ENCODE measurements at places on chromosomes 3 and 15.

DNA sequence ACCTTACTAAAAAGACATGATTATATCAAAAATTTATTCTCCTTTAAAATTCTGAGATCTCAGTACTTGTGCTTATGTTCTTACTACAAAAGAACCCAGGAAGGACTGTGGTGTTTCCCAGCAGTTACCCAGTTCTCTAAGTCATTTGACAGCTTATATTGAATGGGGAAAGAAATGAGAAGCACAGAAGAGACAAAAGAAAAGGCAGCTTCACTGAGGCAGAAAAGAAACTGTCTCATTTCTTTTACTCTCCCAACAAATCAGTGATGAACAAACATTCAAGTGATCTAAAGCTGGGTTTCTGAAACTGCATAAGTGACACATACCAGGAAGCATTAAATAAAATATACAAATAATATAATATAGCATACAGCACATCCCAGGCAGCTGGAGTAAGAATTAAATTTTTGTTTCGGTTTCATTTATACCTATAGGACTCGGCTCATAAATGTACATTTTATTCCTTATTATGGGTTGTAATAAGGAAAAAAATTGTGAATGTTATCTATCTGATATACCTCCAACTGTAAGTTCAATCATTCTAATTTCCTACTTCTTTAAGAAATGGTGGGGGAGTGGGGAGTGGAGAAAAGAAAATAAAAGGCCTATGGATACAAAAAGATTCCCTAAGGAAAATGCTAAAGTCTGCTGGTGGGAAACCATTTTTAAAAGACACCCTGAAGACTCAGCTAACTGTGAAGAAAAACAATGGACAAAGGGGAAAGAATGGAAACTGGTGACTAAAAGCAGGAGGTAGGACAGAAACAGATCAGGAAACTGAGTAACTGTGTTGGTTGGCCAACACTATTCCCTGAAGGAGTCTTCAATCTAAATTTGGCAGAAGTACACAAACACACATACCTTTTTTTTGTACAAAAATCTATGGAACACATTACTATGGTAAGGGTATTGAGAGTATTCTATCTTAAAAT, 156.8 kb downstream of the TBC1D5 start:
- DNase-seq, result no peak

- DNase-seq, result no peak
Measured at GRCh38 chr15:36472672-36473071, 106.8 kb upstream of the CDIN1 start.

DNA sequence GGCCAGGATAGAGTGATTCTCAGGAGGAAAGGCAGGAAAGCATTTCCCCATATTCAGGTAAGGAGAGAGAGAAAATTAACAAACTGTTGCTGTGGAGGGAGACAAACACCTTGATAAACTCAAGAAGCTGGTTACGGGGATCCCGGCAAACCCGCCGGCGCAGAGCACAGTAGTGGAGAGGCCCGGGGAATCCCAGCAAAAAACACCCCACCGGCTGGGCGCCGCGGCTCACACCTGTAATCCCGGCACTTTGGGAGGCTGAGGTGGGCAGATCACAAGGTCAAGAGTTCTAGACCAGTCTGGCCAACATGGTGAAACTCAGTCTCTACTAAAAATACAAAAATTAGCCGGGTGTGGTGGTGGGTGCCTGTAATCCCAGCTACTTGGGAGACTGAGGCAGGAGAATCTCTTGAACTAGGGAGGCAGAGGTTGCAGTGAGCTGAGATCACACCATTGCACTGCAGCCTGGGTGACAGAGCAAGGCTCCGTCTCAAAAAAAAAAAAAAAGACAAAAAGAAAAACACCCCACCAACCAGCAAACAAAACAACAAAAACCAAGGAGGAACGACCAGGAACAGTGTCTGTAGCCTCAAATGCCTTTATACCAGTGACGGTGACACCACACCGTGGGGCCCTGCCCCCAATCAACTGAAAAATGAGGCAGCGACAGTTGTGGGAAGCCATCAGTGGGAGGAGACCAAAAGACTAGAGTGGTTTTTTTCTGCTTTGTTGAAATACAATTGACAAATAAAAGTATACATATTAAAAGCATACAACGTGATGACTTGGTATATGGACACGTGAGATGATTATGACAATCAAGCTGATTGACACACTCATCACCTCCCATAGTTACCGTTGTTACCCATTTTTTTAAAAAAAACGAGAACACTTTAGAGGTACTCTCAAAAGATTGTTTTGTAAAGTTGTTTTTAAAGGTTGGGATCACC, 40.2 kb upstream of the IDH2 start:
- no peak for DNase-seq

GRCh38 chr3:39843440-39843839, 34.0 kb downstream of the MYRIP start:
- no peak for DNase-seq

DNA sequence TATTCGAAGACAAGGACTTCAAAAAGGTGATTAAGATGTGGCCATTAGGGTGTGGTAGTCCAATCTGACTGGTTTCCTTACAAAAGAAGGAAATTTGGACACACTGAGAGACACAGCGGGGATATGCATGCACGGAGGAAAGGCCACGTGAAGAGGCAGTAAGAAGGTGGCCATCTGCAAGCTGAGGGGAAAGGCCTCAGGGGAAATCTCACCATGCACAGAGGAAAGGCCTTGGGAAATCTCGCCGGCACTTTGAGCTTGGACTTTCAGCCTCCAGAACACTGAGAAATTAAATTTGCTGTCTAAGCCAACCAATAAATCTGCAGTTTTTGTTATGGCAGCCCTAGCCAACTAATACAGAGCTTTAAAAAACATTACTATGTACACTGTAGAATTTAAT, 78.8 kb downstream of the DLG1 start:
- no peak for DNase-seq

- DNase-seq, result peak; percentile 22
Measured at GRCh38 chr3:127676921-127677351, 4.2 kb downstream of the ABTB1 start.

DNA sequence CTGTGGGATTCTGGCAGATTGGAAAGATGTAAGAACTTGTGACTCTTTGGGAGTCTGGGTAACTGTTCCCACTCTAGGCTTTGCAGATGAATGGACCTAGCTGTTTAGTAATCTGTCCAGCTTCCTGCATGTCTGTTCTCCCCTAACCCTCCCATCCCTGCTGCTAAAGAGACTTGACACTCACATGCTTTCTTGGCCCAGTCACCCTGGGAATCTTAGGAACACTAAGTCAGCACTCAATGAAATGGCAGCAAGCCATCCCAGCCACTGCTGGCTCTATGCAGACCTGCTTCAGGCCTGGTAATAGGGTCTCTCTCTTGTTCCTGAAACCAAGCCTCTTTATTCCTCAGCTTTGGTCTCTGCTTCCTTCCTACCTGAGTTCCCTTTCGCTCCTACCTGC, 63.7 kb upstream of the THSD4 start:
- DNase-seq, result no peak

- DNase-seq, result no peak
Measured at GRCh38 chr15:85689729-85690128, 105.0 kb downstream of the KLHL25 start.

DNA sequence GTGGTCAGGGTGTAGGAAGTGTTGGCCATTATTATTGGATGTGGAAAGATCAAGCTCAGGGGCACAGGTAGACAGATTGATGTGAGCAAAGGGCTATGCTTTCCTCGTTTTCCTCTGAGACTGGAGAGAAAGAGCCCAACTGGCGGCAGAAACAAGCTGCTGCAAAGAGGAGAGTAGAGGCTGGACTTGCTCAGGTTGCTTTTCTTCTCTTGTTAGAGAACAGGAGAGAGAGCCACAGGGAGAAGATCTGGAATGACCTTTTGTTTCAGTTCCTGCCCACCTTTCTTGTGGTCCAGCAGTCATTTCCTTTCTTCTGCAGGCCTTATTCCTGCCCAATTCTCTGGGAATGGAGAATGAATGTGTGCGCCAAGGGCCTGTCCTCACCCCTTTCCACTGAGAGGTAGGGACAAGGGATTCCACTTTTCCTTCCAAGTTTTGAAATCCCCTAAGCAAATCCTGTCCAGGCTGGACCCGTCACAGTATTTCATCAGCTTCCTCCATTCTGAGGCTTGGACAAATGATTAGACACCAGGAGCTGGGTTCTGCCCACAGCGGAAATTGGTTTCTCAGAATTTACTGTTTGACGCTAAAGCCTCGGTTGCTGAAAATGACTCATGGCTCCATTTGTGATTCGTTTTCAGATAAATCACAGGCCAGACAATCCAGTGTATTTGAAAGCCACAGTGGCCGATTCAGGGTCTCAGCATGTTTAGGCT, 16.1 kb downstream of the ZNF80 start:
- DNase-seq, result no peak

DNA sequence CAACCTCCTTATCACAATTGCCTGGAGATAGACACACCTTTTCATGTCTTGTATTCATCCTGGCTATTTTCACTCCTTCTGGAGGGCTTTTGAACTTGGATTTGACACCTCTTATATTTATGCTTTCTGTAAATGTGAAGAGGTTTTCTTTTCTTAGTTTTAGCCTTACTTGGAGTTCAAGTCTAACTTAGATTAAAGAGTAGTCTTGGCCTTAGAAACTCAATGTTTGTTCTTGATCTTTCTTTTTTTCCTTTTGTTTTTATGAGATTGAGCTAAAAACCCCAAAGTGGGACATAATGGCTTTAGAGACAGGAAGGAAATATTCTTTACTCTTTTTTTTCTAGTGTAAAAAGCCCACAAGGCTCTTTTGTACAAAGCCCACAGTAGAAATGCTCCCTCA, 1054.9 kb downstream of the ROBO1 start:
- DNase-seq, result no peak

DNA sequence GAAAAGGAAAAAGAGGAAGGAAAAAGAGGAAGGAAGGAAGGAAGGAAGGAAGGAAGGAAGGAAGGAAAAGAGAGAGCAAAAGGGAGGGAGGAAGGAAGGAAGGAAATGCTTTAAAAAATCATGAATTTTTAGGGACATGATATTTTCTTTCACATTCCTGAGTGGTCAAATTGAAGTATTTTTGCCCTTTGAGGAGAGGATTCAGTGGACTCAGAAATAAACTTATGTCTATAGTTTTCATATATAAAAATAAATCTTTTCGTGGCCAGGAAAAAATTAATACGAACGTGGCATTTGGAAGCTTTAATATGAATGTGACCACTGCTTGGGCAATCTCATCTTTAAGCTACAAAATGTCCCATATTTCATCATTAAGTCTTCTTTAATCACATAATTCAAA, 183.0 kb upstream of the TMCO5A start:
- no peak for DNase-seq

GRCh38 chr15:62066663-62067447, at the start of gene C2CD4A:
TSS of gene C2CD4A (plus strand) at chr15:62066977. CDS start at chr15:62067614, 637 bp downstream.
- DNase-seq, result peak; percentile 90

DNA sequence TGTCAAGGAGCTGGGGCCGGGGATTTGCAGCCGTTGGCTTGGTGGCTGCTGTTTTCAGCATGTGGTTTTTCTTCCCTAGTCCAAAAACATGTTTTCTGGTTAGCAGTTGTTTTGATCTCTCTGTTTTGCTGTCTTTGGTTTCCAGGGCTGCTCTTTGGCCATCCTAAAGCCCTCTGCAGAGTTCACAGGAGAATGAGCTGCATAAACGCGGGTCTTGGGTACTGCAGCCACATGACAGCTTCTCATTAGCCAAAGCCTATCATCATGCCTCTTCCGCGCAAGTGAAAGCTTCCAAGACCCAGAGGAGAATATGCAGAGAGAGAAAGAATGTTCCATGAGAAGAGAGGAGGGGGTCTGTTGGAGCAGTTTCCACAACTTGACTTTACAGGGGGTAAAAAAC, 138.5 kb downstream of the NTRK3 start:
- no peak for DNase-seq

- no peak for DNase-seq
Measured at GRCh38 chr15:40932156-40932555, 3.0 kb downstream of the DLL4 start.

DNA sequence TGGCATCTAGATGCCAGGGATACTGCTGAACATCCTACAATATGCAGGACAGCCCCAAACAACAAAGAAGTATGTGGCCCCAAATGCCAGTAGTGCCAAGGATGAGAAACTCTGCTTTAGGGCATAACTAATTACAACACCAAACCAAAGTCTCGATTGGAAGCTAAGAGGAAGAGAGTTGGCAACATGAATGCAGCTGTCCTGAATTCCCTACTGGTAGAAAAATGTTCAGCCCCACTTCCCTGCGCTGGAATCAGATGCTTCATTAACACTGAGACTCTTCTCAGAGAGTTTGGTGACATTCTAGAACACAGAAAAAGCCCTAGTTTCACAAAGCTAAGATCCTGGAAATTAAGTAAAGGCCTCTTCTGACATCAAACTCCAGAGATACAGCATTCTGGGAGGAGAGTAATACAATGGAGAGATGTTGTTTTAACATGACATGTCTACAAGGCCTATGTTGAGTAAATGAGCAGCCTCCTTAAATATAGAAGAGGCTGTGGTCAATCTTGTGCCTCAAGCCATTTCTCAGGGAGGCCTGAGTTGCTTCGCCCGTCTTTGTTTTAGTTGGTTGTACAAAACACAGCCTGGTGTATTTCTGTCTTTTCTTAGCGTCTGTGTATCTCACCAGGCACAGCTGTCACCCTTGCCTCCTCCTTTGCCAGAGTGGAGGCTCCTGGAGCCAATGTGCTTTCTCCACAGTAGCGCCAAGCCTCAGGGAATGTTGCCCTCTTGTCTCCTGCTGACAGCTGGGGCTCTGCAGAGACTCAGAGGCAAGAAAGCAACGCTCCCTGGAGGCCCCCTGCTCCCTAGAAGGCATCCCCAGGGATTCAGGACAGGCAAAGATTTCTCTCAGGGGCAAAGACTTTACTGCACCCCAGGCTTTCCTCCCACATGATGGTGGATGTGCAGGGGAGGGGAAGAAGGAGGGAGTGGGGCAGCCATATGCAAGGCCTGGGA, 25.1 kb upstream of the CTNNB1 start:
- no peak for DNase-seq

- DNase-seq, result no peak
Measured at GRCh38 chr15:68700455-68701123, 120.1 kb downstream of the ANP32A start.

- DNase-seq, result peak; percentile 53
Measured at GRCh38 chr3:154242766-154243165, 81.5 kb downstream of the DHX36 start.

DNA sequence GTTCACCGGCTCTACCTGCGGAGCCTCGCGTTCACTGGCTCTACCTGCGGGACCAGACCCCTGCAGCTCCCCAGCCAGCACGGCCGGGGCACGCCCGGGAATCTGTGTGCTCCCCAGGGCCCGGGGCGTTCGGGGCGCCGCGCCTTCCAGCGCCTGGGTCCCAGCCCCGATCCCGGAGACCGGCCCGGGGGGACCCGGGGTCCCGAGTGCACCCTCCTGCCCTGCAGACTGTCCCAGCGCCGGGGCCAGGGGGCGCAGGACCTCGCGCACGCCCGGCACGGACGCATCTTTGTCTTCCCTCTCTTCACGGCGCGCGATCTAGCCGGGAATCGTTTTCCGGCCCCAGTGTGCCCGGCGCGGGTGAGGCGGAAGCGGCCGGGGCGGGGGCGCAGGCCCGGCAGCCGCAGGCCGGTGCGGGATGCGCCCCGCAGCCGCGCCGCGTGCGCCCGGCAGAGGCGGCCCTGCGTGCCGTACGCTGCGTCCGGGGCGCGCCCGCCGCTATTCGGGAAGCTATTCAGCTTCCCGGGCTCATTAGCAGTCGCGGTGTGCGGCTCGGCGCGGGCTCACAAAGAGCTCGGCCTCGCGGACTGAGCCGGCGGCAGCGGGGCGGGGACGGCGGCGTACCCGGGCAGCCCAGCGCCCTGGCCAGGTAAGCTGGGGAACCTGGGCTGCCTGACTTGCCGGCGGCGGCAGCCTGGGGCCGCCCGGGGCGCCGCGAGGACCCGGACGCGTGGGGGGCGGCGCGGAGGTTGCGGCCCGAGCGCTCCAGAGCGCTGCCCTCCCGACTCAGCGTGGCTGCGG, at the start of gene APBA2:
TSS of gene APBA2 (plus strand) at position 345 of the 801 bp plus-strand sequence. CDS start 167,911 bp downstream, outside the sequence.
- no peak for DNase-seq

GRCh38 chr3:134376385-134376765, 2.1 kb upstream of the AMOTL2 start:
- no peak for DNase-seq
